ENCODE measurements at places on chromosomes 7 and 10.

- DNase-seq, result no peak
Observed at GRCh38 chr10:49560526-49560925, 21.6 kb upstream of the ERCC6 start.

- DNase-seq, result no peak
Observed at GRCh38 chr7:125184801-125185200, 255.2 kb upstream of the POT1 start.

DNA sequence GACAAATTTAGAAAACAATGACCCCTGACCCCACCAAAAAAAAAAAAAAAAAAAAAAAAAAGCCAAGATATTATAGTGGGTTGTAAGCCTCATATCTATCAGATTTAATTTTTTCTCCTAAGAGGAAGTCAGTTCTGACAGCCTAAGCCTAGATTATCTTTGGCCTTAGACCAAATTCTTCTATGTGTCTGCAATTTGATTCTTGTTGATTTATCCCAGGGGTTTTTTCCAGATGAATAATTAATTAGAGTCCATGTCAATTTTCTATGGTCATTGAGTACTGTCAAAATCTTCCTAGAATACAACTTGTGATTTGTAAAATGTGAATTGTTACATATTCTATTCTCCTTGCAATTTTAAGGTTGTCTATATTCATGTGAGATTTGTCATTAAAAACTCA is 151.6 kb upstream of the CACNA2D1 start:
- no peak for DNase-seq

- no peak for DNase-seq
Observed at GRCh38 chr7:18684916-18685315, 189.4 kb downstream of the HDAC9 start.

DNA sequence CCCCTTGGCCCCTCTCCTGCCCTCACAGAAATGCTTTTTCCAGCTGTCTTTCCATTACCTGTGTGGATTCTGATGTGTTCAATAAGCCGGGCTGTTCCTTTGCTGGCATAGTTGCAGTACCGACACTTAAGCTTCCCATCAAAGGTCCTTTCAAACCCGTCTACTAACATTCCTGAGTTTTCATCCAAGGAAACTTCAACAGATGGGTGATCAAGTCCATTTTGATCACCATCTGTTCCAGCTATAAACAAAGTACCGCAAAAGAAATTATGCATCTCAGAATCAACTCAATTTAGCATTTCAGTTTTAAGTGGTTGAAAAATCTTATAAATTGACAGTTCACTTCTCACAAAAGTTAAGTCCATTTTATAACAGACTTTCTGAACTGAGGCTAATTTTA is 12.7 kb downstream of the IKZF5 start:
- no peak for DNase-seq

GRCh38 chr10:84370283-84370682 is 41.9 kb downstream of the CCSER2 start:
- DNase-seq, result no peak

- DNase-seq, result no peak
Observed at GRCh38 chr10:116850058-116850611, 836 bp downstream of the ENO4 start.

GRCh38 chr10:32225976-32226375 is 121.0 kb downstream of the EPC1 start:
- no peak for DNase-seq

- DNase-seq, result no peak
Observed at GRCh38 chr10:112649006-112649821, 202.2 kb downstream of the VTI1A start.

- DNase-seq, result no peak
Observed at GRCh38 chr10:84634636-84635035, 306.2 kb downstream of the CCSER2 start.

DNA sequence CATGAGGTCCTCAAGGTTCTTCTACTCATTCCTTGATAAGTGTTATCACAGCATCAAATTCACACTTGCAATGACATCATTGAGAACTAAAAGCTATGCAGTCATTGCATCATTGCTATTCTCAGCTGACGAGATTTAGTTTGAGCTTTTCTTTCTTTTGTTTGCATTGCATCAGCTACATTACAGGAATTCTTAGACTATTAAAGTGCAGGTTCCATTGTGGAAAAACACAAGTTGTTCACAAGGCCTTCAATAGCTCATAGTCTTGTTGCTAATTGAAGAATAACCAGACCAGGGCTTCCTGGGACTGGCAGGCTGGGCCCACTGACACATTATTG is 139.3 kb downstream of the CXCL12 start:
- no peak for DNase-seq

GRCh38 chr10:132663666-132664365 is 122.1 kb downstream of the NKX6-2 start:
- DNase-seq, result no peak

GRCh38 chr7:6305330-6305729 is 32.9 kb upstream of the CYTH3 start:
- no peak for DNase-seq

- DNase-seq, result no peak
Observed at GRCh38 chr10:57830877-57831560, 436.7 kb downstream of the IPMK start.

GRCh38 chr10:78645975-78646374 is 422.8 kb upstream of the ZMIZ1 start:
- no peak for DNase-seq

DNA sequence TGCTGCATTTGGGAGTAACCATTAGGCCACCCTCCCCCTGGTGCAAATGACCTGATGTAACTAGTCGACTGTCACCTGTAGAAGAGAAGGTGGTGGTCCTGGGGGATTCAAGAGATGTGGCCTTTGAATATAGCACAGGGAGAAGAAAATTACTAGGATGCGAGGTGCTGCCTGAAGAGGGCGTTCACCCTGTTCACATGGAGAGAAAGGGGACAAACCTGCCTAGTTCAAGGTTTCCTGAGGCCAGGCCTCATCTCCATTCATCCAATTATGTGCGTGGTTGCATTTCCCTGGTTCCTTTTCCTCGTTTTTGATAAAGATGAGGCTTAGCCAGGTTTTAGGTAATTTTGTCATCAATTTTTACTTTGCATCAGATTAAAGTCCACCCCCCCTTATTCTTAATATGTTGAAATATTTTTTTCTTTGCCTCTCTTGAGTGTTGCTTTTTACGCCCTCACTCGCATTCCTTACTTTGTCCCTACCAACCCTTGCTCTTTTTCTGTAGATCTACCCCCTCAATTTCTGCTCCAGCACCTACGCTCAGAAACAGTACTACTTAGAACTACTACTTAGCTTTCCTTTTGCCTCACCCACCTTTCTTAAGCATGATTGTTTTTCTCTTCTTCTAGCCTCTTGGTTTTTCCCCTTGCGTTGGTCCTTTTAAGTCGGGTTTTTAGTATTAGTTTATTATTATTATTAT is 13.7 kb downstream of the CLCN1 start:
- no peak for DNase-seq

DNA sequence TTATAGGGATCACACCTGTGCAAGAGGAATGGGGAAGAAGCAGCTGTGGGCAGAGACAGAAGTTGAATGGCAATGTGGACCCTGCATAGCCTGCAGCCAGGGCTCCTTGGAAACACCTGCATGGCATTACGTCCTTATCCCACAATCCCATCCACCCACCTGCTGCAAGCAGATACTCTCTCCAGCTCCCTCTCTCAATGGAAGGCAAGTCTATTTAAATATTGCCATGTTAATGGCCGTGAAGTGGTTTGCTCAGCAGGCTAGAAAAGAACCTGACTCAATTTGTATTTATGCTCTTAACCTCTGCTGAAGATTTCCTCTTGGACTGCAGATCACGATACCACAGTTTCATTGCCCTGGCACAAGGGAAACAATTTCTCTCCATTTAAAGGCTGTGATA is 417.0 kb downstream of the TYW1 start:
- DNase-seq, result no peak

DNA sequence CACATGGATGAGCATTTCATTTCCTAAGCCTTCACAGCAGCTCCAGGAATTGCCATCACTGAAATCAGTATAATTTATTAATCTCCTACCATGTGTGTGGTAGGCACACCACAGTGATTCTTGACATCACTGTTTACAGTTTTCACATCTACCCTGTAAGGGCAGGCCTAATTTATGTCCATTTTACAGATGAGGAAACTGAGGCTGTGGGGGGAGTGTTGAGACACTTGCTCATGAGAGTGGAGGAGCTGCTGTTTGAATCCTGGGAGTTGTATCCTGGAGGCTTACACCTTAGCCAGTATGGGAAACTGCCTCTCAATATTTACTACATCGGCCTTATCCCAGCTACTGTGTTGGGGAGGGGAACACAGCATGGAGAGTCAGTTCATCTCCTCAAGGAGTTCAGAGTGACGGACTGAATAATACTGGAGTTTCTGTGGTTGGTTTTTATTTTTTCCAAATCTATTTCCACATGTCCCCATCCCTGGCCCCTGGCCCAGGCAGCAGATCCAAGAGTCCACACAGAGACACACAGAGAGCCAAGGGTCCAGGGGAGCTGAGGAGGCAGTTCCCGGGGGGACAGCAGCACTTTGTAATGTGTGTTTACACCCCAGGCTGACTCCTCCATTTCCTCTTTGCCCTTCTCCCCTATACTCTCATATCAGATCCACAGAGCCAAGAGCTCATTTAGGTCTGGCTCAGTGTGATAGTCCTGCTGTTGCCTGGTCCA is 13.2 kb downstream of the UBTD1 start:
- no peak for DNase-seq

DNA sequence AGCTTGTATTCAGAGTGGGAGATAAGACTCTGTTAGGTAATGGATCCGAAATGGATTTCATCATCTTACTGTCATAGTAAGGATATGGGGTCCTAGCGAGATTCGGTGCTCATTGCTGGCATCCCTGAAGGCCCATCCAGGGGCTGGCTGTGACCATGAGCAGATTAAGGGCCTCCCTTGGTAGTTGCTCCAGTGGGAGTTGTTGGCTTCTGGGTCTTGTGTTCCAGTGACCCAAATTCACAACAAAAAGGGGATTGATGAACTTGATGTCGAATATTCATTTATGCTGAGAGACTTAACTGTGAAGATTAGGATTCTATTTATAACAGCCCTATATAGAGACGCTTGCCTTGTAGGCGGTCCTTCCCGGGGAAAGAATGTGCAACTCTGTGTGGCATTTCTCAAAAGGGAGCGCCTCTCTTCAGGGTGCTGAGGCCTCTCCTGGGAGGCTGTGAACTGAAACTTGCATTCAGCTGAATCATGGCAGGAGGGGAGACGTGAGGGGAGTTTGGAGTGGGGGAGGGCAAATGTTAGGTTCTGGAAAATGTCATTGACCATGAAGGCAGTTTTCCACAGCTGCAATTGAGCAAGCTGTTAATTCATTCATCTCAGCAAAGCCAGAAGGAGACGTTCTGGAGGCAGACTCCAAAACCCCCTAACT is 233.1 kb upstream of the FZD8 start:
- DNase-seq, result no peak

DNA sequence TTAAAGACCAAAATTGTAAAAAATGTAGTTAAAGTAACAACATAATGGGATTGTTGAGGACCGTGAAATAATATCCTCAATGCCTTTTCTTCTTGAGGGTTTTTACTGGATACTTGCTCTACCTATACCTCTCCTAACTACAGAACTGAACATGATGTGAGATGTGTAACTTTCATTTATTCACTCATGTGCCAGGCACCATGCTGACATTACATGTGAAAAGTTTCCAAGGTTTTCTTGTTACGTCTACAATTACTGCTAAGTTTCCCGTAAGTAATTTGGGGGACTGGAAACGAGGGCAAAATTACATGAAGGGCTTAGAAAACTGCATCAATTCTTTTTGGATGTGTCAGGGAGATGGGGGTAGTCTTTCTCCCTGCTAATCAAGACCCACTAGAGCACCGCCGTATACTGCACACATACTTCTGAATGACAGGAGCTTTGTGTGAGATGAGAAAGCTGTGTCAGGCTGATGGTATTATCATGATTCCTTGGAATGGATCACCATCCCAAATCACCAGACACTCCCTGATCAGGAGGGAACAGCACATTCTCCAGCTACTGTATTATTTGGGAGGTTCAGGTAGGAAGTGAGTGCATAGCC is 41.8 kb downstream of the PTPRZ1 start:
- DNase-seq, result no peak

DNA sequence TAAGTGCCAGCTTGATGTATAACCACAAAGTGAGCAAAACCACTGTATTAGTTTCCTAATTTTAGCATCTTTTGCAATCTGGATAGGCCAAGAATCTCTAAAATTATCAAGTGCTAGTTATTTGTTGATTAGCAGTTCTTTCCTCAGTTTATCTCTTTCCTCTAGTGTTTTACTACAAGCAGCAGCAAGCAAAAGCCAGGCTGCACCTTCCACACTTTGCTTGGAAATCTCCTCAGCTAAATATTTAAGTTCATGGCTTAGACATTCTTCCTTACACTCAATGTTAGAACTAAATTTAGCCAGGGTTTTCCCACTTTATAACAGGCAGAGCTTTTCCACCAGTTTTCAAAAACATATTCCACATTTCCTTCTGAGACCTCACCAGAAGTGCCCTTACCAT is 85.7 kb upstream of the BMPER start:
- DNase-seq, result no peak

DNA sequence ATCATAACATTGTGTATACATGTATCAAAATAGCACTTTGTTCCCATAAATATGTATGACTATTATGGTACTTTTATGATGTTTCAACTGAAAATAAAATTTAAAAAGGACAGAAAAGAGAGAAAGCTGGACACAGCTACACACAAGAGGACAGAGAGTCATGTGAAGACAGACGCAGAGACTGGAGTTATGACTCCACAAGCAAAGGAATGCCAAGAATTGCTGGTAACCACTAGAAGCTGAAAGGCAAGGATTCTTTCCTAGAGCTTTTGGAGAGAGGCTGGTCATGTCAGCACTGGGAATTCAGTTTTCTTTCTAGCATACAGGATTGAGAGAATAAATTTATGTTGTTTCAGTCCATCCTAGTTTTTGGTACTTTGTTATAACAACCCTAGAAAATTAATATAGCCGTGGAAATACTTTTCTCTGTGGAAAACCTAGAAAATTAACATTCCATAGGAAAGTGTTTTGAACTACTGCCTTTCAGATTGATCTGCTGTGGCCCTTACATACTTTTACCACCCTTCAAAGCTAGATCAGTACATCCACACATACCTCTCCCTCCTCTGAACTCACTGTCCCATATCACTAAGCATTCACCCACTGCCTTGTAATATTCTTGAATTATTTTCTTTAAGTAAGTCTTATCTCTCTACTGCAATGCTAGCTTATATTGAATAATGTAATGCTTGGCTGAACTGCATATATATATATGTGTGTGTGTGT is 575.3 kb downstream of the IPMK start:
- DNase-seq, result no peak

Data from inflammatory macrophage treated with lipopolysaccharide for 4 hours (primary cell).